ENCODE measurements at places on chromosomes 6 and 20. TPM values are rescaled to one million over a fixed set of nuclear protein-coding genes. Genes with fewer than 3 reads are reported as not detected.

PRRT1 gene
- polyA plus RNA-seq: 1.9 TPM

BMP6 gene
- 1.8 TPM for polyA plus RNA-seq

- DNase-seq: no peak
Observed at GRCh38 chr6:89290401-89291155, 24.5 kb downstream of the GABRR2 start.

CEP43 gene
- polyA plus RNA-seq: 25.9 TPM

CST5 gene
- polyA plus RNA-seq: not detected

GRCh38 chr6:133609415-133610226, 279.3 kb upstream of the TCF21 start:
- no peak for DNase-seq

HUS1B gene
- polyA plus RNA-seq: not detected

GRCh38 chr20:46062621-46063020, 27.1 kb downstream of the NCOA5 start:
- no peak for DNase-seq

GRCh38 chr20:6732001-6732447, 35.5 kb upstream of the BMP2 start:
- DNase-seq: peak; percentile 45

GRCh38 chr6:27616328-27617045, 143.6 kb upstream of the ZNF184 start:
- no peak for DNase-seq

DNA sequence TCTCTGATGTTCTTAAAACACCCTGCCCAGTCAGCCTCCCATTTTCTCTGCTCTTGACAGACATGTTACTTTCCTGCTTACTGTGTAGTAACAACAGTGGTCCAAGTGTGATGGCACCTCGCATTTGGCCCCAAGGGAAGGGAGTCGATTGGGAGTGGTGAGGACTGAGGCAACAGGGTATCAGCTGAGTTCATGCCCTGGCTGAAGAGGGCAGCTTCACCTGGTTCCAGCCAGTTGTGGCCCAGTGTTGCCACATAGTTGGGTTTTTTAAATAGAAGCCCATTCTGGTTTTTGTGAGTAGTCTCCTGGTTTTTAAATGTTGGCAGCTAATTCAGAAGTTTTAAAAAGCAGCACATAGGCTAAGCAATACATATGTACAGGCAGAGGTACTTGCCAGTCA, 37.2 kb downstream of the ARFGEF2 start:
- no peak for DNase-seq
